Activated T-helper 1 cell treated with Interleukin-2 at 50 U/mL for 16 hours (primary cell): ENCODE measurements at places on chromosomes 3 and 15.

- DNase-seq = no peak
These were observed 9.1 kb downstream of the AMOTL2 start for GRCh38 chr3:134364936-134365765.

DNA sequence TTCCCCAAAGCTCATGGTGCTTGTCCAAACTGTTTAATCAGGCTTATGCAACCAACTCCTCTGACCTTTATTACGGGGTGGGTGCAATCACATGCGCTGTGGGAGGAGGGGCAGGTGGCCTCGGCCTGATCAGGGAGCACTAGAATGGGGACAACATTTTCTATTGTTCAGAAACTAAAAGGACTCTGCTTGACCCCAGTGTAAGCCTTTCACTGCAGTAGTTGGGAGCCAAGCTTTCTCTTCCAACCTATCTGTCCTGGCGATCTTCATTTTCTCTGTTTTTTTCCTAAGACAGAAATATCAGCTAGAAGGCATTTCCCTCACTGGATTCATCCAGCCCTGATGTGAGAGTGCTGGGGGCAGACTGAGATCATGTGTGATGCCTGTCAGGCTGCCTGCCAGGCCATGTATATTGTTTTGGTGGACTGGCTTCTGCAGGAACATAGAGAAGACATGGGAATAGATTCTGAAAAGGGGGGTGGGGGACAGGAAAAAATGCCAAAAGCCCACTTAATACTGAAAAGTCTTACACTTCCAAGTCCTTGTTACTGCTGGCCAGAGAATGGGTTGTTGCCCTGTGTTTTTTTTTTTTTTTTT lies 627.0 kb upstream of the TBL1XR1 start:
- no peak for DNase-seq

GRCh38 chr15:98155356-98155755 lies 194.9 kb downstream of the ARRDC4 start:
- DNase-seq = no peak

DNA sequence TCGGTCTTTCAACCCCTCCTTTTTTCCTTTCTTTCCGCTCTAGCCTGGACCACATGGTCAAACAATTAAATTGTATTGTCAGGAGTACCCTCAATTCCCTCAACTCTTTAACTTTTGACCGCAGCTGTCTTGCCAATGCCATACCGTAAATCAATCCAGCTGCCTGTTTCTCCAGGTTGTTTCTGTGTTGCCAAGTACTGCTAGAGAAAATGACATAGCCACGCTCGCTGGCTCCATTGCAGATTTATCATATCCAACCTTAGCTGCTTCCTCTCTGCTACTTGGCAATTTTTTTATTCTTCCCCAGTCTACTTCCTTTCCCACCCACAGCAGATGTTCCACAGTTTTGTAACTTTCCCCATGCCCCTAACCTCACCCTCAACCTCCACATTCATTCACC lies 60.0 kb downstream of the ZNF385D start:
- DNase-seq = no peak

DNA sequence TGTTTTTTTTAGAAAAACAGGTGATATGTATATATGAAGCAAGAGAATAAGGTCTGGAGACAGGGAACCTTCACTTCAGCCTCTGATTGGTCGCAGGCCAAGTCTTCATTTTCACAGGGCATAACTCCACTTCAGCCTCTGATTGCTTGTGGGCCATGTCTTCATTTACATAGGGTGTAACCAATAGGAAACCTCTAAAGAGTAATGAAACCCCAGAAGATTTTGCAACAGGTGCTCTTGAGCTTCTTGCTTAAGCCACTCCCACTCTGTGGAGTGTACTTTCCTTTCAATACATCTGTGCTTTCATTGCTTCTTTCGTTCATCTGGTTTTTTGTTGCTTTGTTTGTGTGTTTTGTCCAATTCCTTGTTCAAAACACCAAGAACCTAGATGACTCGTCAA lies 22.6 kb upstream of the SCG3 start:
- no peak for DNase-seq

GRCh38 chr3:18675197-18675596 lies 250.1 kb upstream of the SATB1 start:
- DNase-seq = no peak

DNA sequence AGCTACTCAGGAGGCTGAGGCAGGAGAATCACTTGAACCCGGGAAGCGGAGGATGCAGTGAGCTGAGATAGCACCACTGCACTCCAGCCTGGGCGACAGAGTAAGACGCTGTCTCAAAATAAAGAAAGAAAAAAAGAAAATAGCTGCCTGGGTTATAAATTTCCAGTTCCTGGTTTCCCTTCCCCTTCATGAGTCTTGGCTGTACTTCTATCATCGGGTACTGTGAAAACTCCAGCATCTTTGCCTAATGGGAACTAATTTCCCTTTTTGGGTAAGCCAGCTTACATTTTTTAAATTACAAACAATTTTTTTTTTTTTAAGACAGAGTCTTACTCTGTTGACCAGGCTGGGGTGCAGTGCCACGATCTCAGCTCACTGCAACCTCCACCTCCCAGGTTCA lies 15.0 kb downstream of the DENND4A start:
- DNase-seq = no peak

DNA sequence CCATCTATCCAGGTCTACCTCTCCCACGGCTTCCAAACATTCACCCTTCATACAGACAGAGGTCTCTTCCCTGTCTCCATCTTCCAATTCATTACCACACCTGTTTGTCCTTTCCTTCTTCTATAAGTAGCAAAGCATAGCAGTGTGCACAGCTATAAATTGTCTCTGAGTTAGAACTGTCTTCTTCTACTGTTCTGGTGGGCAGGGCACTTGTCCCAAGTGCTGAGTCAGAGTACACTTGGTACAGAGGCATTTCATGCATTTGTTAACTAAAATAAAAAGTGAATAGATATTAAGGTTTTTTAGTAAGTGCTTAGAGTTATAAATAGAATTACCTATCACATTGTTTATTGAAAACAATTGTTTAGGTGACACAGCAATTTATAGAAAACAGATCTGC lies 150.1 kb upstream of the CCDC54 start:
- DNase-seq = no peak

- peak; percentile 20 for DNase-seq
These were observed 131.7 kb downstream of the TNIK start for GRCh38 chr3:171328419-171329082.

GRCh38 chr3:147903026-147903425 lies 493.9 kb downstream of the ZIC1 start:
- no peak for DNase-seq

DNA sequence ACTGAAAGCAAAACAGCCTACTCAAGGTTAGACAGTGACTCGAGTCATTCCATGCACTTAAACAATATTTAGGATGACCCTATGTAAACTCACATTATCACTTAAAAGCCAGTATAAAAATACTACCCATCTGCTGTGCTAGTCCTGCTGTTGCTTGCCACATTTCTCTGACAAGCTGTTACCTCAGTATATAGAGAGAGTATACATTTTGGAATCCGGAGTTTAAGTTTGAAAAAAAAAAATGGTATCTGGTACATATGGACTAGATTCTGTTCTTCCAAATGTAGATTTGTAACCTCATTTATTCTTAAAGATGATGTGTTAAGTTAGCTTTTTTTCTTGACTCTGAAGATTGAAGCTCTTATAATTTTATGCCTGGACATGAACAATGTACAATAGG lies 503.8 kb upstream of the TPRG1 start:
- no peak for DNase-seq

DNA sequence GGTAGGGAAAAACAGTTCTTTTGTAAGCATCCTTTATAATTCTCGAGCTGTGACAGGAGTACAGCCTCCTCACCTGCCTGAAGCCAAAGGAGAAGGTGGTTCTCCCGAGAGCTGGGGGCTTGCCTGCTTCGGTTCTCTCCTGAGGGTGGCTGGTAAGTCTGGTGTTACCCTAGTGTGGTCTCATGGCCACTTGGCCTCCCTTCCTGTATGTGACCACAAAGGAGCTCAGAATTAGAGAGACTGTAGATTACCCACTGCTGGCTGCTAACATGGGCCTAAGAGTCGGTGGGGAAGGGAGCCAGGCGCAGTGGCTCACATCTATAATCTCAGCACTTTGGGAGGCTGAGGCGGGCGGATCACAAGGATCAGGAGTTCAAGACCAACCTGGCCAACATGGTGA lies 12.6 kb downstream of the PDHB start:
- no peak for DNase-seq

DNA sequence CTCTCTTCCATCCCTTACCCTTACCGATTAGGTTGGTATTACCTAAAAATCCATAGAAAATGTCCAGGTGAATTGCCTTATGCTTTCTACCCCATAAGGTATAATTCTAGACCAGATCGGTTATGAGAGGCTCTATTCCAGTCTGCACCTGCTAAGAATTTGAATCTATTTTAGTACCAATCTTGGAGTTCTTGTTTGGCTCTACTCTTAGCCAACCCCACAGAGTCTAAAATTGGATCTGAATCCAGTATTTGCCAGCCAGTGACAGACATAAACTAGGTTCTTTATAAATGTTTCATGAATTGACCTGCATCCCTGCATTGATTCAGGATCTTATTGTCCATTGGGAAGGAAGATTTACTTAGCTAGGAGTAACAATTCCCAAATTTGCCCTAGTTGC lies 6.5 kb downstream of the KLHL24 start:
- DNase-seq = no peak

GRCh38 chr3:57093971-57094535 lies 33.6 kb downstream of the SPATA12 start:
- DNase-seq = no peak

DNA sequence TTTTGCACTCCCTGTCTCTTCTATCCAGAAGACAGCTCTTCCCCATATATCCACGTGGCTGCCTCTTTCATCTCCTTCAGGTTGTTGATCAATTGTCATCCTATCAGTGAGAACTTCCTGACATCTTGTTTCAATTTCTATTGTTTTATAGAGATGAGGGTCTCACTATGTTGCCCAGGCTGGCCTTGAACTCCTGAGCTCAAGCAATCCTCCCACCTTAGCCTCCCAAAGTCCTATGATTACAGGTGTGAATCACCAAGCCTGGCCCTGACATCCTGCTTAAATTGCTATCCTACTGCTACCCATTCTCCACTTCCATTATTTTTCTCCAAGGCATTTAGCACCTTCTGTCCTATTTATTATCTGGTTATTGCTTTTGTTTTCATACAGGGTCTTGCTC lies 44.9 kb upstream of the IREB2 start:
- no peak for DNase-seq

- DNase-seq = no peak
These were observed 27.1 kb downstream of the KLF15 start for GRCh38 chr3:126329927-126330725.

- DNase-seq = no peak
These were observed 16.6 kb downstream of the BTLA start for GRCh38 chr3:112482675-112483074.

- DNase-seq = no peak
These were observed 14.6 kb upstream of the ARPP21 start for GRCh38 chr3:35624698-35625097.

GRCh38 chr3:193940526-193940925 lies 195.4 kb upstream of the HES1 start:
- no peak for DNase-seq

DNA sequence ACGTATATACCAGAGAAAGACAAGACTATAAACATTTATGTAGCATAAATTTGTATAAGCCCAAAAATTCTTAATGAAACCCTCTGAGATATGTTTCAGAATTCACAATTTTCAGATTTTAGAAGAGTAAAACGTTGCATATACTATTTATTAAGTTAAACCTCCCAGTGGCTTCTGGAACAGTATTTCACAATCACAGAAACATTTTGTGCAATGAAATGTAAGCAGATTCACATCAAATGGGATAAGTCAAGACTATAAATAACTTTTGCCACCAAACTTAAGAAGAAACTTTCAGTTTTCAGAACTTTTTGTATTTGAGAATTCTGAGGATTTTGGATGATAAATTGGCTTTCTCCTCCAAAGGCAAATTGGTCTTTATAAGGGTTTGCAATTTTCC lies 9.2 kb downstream of the SLTM start:
- DNase-seq = no peak

GRCh38 chr15:52523647-52524046 lies 5.0 kb downstream of the MYO5A start:
- no peak for DNase-seq
